ENCODE measurements at places on chromosomes 2 and 18.

GRCh38 chr2:61959381-61960293 is 54.2 kb downstream of the COMMD1 start:
- no peak for DNase-seq

DNA sequence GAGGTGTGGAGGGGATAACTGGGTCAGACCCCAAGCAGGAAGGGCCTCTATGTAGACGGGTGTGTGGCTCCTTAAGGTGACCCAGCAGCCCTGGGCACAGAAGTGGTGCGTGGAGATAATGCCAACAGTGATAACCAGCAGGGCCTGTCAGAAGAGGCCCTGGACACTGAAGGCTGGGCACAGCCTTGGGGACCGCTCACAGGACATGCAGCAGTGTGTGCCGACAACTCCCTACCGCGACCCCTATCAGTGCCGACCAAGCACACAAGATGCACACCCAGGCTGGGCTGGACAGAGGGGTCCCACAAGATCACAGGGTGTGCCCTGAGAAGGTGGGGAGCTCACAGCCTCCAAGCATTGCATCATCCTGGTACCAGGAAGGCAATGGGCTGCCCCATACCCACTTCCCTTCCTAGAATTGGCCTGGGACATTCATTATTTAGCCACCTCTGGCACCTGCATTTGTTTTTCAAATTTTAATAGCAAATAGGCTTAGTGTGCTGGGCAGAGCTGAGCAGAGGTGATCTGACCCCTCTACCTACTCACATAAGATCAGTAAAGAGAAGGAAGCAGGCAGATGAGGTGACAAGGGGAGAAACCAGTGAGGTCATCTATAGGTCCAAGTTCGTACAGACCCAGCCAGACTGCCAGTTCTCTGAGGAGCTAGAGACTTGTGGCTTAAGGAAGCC is 55.2 kb downstream of the BCL11A start:
- DNase-seq: no peak

DNA sequence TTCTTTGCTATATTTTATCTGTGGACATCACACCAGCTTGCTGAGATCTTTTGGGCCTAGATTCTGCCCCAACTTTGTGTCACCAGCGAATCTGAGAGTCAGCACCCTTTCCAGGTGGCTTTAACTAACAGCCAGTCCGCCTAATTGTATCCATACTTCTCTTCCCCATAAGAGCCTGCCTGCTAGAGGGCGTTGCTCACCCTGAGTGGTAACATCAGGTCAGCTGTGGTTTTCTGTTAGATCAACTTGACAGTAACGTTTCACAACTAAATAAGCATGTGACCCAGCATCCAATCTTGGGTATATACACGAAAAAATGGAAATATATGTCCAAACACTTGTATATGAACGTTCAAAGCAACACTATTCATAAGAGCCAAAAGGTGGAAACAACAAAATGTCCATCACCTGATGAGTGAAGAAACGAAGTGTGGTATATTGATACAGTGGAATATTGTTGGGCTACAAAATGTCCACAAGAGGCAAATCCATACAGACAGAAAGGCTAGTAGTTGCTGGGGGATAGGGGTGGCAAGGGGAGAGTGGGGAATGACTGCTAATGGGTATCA is 24.9 kb downstream of the EFHD1 start:
- no peak for DNase-seq

DNA sequence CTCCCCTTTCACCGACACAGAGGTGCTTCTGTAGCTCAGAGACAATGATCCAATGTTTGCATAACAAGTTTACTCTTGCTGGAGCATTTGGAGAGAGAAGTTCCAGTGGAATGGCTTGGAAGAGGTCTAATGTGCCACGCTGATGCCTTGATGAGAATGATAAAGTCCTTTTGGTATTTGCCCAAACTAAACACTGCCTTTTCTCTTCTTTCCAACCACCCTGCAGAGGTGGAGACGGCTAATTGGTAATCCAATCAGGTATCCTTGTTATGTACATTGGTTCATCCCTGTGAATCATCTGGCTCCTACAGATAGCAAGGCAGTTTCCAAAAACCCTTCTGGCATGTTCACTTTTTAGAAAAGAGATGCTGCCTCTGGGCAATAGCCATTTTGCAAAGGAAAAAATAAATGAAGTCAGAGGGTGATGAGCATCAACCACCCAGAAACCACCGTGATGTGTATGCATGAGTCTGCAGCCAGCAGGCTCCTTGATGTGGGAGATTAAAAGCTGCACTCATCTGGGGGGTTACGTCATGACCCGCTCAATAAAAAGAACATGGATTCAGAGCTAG is 40.6 kb downstream of the KIAA2012 start:
- no peak for DNase-seq

DNA sequence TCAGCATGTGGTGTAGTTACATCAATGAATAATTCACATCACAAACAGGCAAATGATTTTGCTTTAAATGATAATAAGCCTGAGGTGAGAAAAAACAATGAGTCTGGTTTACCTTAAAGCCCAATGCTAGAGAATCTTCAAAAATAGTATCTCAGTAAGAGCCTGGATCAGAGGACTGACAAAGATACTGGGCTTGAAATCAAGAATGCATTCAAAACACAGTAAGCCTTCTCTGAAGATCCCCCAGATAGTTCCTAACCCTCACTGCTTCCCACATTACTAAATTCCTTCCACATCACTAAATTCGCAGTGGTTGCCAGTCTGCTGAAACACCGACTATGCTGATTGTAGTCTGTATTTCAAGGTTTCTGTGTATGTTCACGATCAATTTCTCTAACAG is 514.9 kb downstream of the SUCLG1 start:
- DNase-seq: no peak

- DNase-seq: no peak
Measured at GRCh38 chr2:157501026-157501425, 57.1 kb upstream of the CYTIP start.

- no peak for DNase-seq
Measured at GRCh38 chr2:10452956-10453904, 5.1 kb upstream of the ODC1 start.

DNA sequence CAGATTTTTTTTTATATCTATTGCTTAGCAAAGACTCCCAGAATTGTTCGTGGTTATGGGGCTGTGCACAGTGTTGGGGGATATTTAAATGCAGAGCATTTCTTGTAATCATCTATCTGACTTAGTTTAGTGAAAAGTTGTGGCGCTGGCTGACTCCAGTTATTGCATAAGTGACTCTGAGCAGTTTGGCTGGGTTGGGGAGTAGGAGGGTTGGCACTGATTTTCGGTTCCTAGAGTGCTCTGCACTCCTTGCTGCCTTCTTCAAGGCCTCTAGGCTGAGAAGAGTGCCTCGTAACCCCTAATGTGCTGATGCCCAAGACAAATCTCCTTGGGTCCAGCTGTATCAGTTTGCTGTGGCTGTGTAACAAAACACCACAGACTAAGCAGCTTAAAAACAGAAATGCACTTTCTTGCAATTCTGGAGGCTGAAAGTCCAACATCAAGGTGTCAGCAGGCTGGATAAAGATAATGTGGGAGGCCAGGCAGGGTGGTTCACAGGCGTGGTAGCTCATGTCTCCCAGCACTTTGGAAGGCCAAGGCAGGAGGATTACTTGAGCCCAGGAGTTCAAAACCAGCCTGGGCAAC is 6.5 kb upstream of the IMPA2 start:
- DNase-seq: no peak

- DNase-seq: no peak
Measured at GRCh38 chr2:235957251-235957650, 210.9 kb downstream of the GBX2 start.

- no peak for DNase-seq
Measured at GRCh38 chr2:42030829-42031228, 17.0 kb upstream of the PKDCC start.

DNA sequence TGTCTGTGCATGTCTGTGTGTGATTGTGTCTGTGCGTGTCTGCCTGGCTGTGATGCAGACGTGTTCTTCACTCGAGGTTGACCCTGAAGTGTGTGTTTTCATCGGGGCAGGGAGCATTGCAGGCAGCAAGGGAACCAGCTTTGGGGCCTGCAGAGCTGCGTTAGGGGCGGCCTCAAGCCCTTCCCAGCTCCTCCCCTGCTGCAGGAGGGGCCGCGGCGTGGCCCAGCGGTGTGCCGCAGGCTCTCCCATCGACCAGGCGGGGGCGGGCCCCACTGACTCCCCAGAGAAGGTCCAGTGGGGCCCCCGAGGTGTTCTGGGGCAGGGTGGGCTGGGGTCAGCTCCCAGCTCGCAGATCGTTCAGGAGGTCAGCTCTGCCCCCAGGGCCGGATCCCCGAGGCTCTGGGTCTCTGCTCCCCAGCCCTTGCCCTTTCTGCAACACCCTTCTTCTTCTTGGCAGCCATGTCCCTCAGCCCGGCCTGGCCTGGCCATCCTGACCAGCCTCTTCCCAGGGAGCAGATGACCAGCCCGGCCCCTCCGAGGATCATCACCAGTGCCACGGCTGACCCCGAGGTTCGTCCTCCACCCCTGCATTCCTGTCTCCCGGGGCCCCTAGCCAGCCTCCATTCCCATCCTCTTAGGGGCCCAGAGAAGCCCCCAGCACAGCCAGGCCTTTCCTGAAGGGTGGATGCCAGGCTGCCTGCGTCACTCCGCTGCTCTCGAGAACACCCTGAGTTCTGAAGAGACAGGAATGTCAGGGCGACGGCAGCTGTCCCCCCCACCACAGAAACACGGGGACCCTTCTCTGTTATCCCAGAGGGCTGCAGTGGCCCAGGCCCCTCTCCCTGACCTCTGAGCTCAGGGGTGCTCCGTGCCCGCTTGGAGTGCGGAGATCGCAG is 11.1 kb upstream of the KLHL30 start:
- DNase-seq: no peak

- DNase-seq: no peak
Measured at GRCh38 chr2:157107877-157108276, 149.6 kb upstream of the GALNT5 start.

DNA sequence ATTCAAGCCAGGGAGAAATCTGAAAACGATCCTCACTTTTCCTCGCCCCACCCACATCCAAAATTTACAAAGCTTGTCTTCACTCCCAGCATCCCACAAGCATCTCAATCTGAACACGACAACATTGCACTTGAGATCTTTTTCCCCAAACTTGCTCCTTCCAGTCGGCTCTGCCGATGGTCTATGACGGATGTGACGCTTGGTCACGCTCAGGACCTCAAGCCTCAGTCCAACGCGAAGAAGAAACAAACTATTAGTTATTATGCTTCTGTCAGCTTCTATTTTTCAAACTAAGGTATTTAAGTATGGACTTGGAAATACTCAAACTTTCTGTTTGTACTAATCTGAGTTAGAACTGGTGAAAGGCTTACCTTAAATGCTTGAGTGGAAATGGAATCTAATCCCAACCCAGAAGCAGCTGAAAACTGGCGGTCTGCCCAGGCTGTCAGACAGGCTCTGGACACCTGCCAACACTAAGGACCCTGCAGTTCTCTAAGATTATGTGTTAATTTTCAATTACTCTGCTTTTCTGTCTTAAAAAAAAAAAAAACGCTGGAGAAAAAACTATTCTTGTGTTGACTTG is 132.1 kb upstream of the DNMT3A start:
- DNase-seq: no peak

Measured in SW480 (cell line).